RKO (cell line): ENCODE measurements at places on chromosomes 13 and 19.
A peak's percentile ranks its signal among the peaks of the same experiment; 100 is the strongest.

- DNase-seq = no peak
Measured at GRCh38 chr19:3047496-3048189, 14.7 kb downstream of the TLE5 start.

DNA sequence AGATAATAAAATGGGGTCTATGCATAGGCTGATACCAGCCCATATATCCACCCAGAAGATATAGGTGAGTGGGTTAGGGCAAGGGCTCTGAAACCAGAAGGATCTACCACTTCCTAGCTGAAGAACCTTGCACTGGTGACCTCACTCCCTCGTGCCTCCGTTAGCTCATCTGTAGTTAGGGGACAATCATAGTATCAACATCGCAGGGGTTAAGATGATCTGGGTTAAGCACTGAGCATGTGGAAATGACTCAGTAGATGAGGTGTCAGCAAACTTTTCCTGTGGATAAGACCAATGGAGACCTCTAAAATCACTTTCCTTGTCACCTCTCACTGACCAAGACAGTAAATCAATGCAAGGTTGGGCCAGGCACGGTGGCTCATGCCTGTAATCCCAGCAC, 30.5 kb downstream of the TNFSF14 start:
- peak; percentile 82 for DNase-seq

- DNase-seq = no peak
Measured at GRCh38 chr13:50283017-50283416, 267.8 kb downstream of the KCNRG start.

DNA sequence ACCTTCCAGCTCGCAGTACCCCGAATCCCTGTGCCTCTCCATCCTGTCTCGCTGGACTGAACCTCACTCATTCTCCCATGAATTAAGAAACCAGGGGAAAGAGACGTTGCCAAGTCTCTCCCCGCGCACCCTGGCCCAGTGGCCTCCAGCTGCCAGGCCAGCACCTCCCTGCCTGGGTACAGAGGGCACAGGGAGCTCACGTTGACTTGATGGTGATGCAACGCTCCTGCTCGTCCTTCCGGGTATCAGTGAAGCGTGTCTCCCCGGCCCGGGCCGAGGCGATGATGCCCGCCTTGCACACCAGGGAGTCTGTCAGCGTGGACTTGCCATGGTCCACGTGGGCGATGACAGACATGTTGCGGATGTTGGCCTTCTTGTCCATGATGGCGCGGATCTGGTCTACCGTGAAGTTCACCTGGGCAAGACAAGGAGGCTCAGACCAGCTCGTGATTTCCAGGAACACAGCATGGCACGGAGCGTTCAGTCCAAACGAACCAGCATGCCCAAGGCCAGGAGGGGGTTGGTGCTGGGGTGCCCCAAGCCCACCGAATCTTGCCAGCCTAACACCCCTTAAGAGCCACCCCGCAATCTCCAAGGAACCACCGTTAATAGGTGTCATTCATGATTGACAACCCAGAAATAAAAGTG, 1.2 kb downstream of the EEF2 start:
- peak; percentile 64 for DNase-seq

- DNase-seq = no peak
Measured at GRCh38 chr13:32403108-32403507, 24.8 kb downstream of the N4BP2L1 start.

- DNase-seq = no peak
Measured at GRCh38 chr13:58207501-58207900, 576.0 kb downstream of the PCDH17 start.

DNA sequence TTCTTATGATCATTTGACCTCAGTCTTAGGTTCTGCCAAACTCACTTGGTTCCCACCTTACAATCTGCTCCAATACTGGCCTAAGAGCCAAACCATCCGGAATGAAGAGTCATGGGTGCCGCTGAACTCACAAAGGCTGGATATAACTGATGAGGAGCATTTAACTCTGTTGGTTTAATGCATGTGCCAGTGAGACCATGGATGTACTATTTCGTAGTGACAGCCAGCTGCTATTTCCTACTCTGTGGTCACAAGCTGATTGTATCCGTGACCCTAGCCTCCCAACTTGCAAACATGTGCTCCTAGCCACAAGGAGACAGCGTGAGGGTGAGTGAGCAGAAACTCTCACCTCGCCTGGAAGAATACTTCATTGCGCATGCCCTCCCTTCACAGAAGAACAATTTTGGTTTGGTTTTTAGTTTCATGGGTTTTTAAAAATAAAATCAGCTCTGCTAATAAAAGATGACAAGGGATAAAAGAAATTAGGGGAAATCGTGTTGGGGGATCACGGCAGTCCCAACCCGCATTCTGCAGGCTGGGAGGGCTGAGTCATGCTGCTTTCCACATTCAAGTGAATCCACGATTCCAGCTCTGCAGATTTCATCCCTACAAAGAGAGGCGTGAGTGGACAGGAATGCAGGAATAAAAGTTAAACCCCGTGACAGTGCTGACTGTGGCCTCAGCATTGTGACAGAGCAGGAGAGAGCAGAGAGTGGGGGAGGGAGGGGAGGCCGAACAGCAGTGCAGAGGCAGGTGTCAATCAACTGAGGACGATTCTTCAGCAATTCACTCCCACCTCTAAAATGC, 66.8 kb upstream of the RAP2A start:
- DNase-seq = no peak

GRCh38 chr19:13629687-13630357, 123.5 kb upstream of the CACNA1A start:
- peak; percentile 90 for DNase-seq

- no peak for DNase-seq
Measured at GRCh38 chr13:66264971-66265370, 965.2 kb downstream of the PCDH9 start.

GRCh38 chr19:46635920-46636761, at the start of gene GNG8:
TSS of gene GNG8 (minus strand) at chr19:46636202. CDS start at chr19:46634682, 1,520 bp downstream.
- no peak for DNase-seq
